Uterus (tissue), 4 donors: ENCODE measurements at places on chromosomes 6 and 20. TPM values are rescaled to one million over a fixed set of nuclear protein-coding genes. Genes with fewer than 3 reads are reported as not detected.

OR2B6 gene
- total RNA-seq = not detected

DNA sequence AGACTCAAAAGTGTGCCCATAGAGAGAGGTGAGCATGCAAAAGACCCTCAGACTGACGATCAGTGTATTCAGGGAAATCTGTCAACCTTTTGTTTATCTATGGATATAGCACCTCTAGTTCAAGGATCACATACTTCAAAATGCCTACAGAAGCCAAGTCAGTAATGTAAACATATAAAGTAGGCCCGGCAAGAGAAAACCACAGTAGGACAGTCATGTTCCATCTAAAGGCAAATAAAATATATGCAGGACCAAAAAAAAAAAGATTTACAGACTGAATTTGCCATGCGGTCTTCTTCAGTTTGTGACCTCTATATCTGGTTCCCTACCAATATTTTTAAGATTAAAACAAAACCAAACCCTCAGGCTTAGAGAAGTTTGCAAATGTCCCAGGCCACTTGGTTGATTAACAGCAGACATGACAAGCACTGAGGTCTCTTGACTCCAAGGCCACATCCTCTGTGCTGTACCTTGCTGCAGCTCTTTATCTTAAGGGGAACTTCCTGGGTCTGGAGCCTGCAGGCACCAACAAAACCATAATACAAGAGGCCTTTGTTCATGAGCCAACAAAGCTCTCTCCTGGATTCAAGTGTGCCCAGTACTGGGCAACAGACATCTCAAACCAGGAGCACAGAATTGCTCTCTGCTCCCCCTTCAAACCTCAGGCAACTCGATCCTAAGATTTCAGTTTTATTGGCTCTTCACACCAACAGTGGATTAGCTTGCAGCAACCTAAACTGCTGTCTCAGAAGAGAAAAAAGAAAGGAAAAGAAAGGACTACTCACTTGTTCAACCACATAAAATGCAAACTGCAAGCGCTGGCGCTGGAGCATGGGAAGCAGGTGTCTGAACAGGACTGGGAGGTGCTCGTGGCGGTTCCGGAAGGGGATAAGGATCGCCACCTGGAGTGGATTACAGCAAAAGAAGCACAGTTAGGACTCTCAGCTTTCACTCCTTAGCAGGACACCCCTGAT is 71.7 kb downstream of the B4GALT5 start:
- DNase-seq = no peak

DNA sequence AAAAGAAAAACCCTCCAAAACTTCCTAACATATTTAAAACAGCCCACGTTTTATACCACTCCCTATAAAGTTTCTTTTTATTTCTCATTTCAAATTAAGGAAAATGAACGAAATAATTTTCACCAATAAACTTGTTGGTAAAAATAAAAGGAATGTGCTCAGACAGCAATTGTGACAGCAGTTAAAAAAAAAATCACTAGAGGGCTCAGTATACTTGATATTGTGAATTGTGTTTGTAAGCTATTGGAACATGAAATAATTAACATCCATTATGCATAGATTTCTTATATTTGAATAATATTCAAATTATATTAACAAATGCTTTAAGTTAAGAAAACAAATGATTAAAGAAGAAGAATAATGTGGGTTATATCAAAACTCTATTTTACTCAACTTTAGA is 105.5 kb downstream of the ASCC3 start:
- no peak for DNase-seq

LY86 gene
- total RNA-seq = not detected
